ENCODE measurements at places on chromosomes 7 and 10. TPM values are rescaled to one million over a fixed set of nuclear protein-coding genes. Genes with fewer than 3 reads are reported as not detected.

PCDH15 gene
- not detected for total RNA-seq

OR2A12 gene
- total RNA-seq = not detected

EBLN1 gene
- total RNA-seq = not detected

GALNT17 gene
- not detected for total RNA-seq

ZNF117 gene
- total RNA-seq = 1.9 TPM

CPXM2 gene
- not detected for total RNA-seq

DNA sequence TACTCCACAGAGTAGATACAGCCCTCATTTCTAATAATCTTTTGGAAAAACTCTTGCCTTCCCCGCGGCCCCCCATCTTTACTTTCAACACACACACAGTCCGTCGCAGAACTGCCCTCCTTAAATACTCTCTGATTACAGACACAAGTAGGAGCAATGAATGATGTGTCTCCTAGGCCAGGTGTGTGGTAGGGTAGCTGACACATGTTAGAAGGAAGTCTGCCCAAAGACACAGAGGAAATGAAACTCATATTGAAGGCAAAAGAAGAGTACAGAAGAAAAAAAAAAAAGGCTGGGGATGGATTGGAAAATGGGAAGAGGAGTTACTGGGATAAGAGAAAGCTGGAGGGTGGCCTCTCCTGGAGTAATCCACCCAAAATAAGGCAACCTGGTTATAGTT, 14.6 kb downstream of the OPALIN start:
- DNase-seq = no peak

DNA sequence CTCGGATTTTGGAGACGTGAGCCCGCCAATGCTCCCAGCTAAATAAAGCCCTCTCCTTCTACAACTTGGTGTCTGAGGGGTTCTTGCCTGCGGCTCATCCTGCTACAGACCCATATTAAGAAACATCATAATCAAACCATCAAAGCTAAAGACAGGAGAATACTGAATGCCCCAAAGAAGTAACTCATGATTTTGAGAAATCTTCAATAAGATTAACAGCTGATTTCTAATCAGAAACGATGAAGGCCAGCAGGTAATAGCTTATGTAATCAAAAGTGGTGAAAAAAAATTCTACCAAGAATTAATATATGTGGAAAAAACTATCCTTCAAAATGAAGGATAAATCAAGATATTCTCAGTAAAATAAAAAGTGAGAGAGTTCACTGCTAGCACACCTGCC, 130.3 kb downstream of the DNAJC1 start:
- DNase-seq = no peak

DNA sequence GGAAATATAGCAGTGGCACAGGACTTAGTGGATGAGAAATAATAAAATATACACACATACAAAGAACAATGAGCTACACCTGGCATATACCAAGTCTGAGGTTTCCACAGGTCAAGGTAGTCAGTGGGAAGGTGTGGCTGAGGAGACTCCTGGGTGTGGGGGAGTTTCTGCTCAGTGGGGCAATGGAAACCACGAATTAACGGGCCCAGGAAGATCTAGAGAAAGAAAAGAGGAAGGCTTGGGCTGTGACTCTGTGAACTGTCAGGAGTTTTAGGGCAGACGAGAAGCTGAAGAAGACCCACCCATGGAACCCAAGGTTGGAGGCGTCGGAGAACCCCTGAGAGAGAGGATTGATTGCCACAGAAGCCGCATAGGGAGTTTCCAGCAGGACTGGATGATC, 196.5 kb downstream of the HERPUD2 start:
- DNase-seq = no peak

- DNase-seq = no peak
These were observed 174.8 kb upstream of the MKI67 start for GRCh38 chr10:128301051-128301450.

DNA sequence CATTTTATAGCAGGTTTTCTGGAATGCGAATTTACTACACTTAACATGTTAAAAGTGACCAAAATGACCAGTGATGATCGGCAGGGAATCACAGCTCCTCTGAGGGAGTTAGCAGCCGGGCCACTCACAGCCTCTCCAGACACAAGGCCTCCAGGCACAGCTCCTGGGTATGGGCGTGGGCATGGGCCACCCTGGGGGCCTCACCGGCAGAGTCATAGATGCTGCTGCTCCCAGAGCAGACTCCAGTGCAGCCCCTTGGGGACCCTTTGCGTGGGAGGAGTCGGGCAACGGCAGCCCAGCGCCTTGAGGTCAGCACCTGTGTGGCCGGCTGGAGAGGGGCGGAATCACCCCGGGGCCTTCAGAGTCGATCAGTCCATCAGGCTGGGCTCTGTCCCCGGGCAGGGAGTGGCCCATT, 8.6 kb downstream of the KNDC1 start:
- no peak for DNase-seq

- DNase-seq = no peak
These were observed 450.6 kb upstream of the AUTS2 start for GRCh38 chr7:69147631-69148030.

GRCh38 chr7:20892776-20893175, 106.1 kb upstream of the SP8 start:
- DNase-seq = no peak

DNA sequence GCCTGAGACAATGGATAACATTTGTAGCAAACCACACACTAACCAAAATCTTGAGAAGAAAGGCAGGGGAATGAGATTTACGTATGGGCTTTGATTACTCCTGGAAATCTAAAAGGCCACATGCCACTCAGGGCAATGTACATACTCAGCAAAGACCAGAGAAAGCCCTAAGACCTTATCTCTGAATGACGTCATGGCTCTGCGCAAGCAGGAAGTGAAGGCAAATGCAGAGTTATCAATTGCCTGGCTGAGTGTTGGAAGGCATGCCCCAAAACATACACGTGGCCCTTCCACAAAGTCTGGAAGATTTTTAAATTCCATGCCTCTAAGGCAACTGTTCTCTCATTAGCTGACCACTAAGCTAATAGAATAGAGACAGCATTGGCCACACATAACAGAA, 90.9 kb upstream of the NRBF2 start:
- DNase-seq = no peak

DNA sequence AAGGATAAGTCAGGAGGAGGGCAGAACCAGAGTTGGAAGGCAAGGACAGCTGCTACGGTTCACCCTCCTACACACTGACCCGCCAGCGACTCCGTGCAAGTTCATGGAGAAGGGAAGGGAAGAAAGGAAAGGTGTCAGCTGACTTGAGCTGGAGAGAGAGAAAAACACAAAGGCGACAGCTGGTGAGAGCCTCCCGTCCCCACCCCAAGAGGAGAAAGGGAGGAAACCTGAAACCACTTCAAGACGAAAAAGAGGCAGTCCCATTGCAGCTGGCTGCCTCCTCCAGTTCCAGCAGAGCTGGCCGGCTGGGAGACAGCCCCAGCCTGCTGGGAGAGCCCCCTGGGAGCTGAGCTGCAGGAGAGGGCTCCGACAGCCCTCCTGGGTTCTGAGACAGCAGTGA, 75.2 kb downstream of the PARD3 start:
- DNase-seq = no peak

DNA sequence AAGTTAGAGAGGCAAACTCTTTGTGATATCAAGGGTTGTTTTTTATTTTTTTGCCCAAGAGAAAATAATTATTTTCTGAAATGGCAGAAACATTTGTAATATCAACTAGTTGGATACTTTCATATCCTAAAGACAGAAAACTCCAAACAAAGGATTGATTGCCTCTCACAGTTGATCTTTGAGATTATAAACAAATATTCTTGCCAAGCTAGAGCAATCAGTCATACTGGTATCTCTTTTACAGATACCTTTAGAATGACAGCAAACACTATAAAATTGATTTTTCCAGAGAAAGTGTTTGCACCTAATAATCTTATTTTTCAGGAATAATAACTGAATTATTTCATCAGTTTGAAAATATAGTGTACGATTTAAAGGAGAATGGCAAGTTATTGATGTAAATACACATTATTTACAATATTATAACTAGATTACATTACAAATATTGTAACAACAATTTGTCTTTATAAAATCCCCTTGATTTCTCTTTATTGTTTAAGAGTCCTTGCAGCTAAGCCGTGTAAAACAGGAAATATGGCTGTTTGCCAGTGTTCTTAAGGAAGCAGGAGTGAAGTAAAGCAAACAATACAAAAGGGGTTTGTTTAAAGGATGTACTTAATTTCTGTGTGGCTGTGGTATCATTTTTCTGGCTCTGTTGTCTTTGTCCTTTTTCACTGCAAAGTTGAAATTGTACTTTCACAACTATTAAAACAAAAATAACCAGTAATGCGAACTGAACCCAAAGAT, 58.4 kb downstream of the MAPK8 start:
- DNase-seq = peak; percentile 82

DNA sequence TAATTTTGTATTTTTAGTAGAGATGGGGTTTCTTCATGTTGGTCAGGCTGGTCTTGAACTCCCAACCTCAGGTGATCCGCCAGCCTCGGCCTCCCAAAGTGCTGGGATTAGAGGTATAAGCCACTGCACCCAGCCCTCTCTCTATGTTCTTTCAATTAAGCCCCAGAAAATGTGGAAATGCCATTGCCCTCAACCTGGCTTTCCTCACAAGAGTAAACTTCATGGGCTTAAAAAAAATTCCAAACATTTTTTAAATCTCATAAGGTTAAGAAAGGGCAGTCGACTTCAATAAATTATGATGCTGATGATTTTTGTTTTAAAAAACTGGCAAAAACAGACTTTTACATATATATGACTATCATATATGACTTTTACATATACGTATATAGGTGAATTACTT, 107.6 kb downstream of the TES start:
- peak; percentile 8 for DNase-seq

DNA sequence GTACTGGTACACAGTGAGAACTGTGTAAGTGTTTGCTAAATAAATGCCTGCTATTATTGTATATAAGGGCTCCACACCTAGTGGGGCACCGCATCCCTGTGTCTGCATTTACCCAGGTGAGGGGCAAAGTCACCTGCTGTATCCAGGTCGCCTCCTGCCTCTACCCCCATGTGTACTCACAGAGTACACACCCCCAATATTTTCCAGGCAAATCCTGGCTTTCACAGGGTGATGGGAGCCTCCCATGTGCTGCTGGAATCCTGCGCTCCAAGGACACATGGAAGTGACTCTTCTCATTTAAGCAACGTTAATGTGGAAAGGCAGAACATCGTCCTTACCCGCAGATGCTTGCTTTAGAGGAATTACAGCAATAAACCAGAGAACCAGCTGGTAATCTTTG, 48.2 kb downstream of the ARHGAP22 start:
- no peak for DNase-seq

- peak; percentile 1 for DNase-seq
These were observed at the start of gene TMEM178B for GRCh38 chr7:141073641-141074161. Gene TMEM178B, plus strand, starts transcription at chr7:141074064.

Measured in PC-3 (cell line).